ENCODE measurements at places on chromosomes 11 and 22. TPM values are rescaled to one million over a fixed set of nuclear protein-coding genes. Genes with fewer than 3 reads are reported as not detected.
A peak's percentile ranks its signal among the peaks of the same experiment; 100 is the strongest.

- no peak for DNase-seq
Observed at GRCh38 chr11:3129181-3129590, 35.9 kb downstream of the OSBPL5 start.

DNA sequence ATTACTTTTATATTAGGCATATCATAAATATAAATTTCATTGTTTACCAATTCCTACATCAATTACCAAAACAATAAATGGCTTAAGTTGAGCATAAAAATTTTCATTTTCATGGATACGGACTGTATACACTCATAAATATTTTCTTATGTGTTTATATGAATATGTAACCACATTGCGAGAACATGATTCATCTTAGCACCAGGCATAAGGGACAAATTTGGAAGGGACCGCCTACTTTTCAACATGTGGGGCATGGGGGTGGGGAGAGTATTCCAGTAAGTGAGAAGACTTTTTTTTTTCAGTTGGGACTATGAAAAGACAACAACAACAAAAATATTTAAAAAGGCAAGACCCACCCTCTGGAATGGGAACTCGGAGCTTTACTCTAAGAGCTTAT, 296.1 kb downstream of the RAB38 start:
- no peak for DNase-seq

DNA sequence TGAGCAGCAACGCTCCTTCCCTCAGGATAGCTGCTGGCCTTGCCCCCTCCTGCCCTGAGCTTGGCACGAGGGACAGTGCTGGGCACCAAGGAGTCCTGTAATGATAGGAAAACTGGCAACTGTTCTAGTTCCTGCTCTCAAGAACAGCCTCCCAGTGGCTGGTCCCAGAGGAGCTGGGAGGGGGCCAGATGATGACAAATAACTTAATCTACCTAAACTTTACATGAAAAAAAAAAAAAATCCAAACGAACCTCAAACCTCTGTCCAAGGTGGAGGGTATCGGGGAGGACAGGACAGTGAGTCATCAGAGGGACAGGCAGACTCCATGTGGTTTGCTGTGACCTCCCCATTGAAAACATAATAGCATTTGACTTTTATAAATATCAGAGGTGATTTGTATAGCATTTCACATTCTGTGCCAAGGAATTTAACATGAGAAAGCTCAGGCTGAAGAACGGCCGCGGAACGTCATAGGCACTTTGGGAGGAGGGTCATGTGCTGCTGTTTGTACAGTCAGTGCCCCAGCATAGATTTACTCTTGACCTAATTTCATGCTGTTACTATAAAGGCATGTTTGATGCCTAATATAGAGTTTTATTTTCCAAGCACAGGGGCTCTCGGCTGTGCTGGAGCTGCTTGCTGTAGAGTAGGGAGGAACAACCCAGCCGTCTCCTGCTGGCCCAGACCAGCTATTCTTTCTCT, 98.2 kb upstream of the NNMT start:
- peak; percentile 75 for DNase-seq

DNA sequence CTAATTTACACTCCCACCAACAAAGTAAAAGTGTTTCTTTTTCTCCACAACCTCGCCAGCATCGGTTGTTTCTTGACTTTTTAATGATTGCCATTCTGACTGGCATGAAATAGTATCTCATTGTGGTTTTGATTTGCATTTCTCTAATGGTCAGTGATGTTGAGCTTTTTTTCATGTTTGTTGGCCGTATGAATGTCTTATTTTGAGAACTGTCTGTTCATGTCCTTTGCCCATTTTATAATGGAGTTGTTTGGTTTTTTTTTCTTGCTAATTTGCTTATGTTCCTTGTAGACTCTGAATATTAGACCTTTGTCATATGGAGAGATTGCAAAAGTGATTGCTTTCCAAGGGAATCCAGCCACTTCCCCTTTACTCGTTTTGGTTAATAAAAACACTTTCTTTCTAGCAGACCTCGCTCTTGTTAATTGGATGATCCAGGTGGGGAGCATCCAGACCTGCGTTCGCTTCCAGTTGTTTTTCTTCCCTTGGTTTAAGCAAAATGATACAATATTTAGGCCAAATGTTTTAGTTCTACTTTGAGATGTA, 17.1 kb upstream of the APOL4 start:
- no peak for DNase-seq

DNA sequence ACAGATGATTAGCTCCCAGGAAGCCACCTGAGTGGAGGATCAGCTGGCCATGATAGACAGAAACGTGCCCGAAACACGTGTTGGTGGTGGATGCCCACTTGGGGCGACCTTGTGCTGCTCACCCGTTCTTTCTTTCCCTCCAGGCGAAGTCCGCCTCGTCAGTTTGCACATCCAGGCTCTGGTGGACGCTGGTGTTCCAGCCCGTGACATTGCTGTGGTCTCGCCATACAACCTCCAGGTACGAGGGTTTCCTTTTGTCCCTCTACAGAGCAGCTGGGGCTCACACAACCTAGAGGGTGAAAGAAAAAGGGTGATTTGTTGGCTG, 30.6 kb downstream of the IGHMBP2 start:
- DNase-seq, result no peak

DNA sequence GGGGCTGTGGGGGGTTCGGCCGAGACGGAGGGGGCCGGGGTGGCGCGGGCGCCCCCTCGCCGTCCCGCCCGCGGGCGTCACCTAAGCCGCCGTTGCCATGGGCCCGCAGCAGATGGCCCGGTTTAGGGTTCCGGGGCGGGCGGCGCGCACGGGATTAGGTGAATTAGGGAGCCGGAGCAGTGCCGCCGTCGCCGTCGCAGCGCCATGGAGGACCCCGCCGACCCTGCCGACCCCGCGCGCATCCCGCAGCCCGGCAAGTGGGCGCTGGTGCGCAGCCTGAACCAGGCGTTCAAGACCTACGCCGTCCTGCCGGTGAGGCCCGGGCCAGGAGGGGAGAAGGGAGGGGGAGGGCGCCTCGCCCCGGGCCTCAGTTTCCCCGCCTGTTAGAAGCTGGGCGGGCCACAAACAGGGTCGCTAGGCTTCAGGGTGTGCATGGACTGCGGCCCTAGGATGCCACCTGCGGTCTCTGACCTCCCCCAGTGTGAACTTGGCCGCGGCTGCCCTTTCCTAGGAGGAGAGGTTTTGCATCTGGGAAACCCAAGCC, 10.1 kb downstream of the MYO7A start:
- DNase-seq, result no peak

DNA sequence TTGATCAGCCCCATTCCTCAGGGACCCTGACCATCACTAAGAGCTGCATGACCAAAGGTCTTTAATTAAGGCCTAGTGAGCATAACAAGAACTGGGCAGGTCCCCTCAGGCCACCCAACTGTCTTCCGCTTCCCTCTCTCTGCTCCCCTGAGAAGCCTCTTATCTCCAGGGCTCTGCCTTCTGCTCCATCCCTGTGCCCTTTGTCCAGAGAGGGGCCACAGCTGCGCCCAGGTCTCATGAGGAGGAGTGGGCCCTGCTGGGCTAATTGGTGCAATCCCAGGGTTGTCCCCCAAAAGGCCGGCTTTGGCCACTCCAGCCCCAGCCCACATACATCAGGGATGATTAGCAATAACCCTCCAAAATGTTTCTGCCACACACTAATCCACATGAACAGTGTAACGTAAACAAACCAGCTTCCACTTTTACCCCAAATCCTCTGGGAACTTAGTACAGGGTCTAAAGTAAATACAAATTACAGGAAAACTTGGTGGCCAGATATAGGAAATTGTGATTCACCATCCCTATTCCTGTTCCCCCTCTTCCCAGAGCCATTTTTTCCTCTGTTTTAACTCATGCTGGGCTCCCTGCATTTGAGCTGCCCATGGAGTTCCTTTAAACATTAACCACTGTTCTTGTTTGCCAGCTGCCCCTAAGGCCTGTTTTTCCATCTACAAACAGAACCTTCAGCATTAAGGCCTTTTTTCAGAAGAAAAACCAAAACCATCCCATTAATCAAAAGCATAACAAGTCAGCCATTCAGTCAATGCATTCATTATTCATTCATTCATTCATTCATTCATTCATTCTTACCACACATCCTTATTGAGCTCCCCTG, 34.6 kb upstream of the CAVIN3 start:
- DNase-seq, result no peak

DNA sequence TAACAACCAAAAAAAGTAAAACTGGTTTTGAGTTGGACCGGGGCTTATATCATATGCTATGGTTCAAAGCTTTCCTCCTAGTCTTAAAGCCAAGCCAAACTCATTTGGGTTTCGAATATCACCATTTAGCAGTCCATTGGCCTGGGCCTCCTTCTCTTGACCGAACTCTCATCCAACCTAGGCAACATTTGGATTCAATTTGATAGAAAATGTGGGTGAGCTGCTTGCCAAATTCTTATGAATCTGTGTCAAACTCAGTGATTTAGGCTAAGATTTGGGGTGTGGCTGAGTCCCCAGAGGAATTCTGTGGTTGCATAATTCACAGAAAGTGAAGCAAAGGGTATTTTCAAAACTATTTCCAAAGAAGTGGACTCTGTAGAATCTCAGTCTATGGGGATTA, 83.7 kb downstream of the BLID start:
- peak; percentile 39 for DNase-seq

DNA sequence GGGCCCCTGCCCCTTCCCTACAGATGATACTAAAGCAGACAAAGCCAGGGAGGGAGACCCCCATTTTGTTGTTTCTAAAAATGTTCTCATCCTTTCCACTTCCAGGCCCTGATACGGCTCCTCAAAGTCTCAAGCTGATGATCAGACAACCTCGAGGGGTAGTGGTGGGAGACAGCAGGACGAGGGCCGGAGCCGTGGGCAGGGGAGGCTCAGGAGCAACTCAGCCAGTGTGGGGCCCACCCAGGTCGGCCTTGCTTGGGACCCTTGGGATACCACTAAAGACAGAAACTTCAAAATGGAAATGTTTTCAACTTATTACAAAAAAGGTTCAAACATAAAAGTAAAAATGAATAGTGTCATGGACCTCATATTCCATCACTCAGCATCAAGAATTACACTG, 15.2 kb upstream of the VPS37C start:
- no peak for DNase-seq

DNA sequence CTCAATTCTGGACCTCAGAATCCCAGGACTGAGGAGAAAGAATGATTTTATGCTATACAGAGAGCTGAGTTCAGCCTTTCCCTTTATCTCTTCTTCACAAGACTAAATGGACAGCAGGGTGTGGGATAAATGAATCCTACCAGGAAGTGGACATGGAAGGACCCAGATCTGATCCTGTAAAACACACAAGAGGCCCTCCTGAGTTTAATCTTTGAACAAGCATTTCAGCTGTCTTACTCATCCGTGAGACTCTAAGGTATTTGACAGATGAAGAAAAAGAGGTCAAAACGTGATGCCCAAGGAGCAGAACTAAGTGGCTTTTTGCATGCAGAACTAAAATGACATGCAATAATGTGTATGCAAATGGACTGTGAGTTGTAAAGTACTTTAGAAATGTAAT, 511.3 kb downstream of the DLG2 start:
- peak; percentile 4 for DNase-seq

- DNase-seq, result no peak
Observed at GRCh38 chr22:39908136-39908535, 7.3 kb downstream of the GRAP2 start.

- DNase-seq, result no peak
Observed at GRCh38 chr11:68968306-68969250, 12.2 kb downstream of the MRGPRD start.

- peak; percentile 59 for DNase-seq
Observed at GRCh38 chr11:130581646-130582045, 133.2 kb downstream of the ADAMTS15 start.

DNA sequence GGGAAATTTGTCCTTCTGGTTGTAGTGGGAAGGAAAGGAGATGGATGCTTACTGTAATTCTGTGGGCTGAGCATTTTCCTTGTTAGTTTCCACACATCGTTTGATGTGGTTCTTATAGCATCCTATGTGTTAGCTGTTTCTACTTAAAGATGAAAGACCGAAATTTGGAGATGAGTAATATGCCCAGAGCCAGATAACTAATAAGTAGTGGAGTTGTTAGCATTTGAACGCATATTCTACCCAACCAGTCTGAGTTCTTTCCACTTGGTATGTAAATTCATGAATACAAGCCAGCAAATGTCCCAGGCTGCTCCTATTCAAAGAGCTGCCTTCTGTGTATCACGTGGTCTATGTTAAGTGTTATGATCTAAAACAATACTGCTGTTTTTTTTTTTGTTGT, 14.6 kb downstream of the SPECC1L start:
- DNase-seq, result peak; percentile 29

- no peak for DNase-seq
Observed at GRCh38 chr22:24303007-24303406, 32.4 kb downstream of the SPECC1L start.

- no peak for DNase-seq
Observed at GRCh38 chr22:45014654-45015053, 4.8 kb upstream of the PHF21B start.

DNA sequence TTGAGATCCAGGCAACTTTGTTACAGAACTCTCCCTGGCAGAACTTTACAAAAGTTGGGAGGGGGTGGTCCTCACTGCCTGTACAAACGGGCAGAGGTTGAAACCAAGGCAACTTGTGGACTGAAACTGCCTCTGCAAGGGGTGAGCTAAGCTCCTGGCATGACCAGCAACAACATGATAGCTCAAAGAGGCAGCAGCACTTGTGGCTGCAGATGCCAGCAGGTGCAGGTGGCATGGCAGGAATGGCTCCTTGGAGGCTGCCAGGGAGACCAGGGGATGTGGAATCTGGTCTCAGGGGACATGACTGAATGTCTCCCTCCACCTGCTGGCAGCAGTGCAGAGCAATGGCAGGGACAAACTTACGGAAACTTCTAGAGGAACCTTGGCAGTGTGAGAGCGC, 38.8 kb upstream of the PHF21A start:
- no peak for DNase-seq

- DNase-seq, result no peak
Observed at GRCh38 chr11:120703358-120704152, 192.0 kb downstream of the GRIK4 start.

- no peak for DNase-seq
Observed at GRCh38 chr11:63917692-63918506, 935 bp upstream of the RCOR2 start.

DNA sequence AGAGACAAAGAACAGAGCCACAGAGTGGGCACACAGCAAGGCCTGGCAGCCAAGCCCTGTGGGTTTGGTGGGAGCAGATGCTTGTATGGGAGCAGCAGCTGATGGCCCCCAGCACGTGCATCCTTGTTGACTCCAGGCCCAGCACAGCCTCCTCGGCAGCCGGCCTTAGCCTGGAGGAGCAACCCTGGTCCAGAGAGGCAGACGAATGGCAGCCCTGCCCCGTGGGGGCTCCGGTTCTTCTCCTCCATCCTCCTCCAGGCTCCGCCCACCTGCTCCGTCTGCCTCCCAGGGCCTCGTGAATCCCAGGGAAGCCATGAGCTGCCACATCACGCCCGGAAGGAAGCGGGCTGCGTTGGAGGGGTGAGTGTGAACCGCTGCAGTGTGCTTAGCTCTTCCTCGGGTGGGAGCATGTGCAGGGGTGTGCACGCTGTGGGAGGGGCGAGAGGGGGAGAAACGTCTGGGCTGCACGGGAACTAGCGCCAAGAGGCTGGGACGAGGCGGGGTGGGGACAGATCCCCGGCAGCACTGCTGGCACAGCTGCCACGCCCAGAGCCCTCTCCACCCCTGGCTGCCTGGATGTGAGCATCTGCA, 36.3 kb upstream of the JAM3 start:
- no peak for DNase-seq

Gene ESAM
- 22.0 TPM for total RNA-seq

Gene RAPSN
- 0.86 TPM for total RNA-seq

Gene MS4A13
- not detected for total RNA-seq

Gene KRTAP5-11
- total RNA-seq, result not detected

Gene HORMAD2
- not detected for total RNA-seq

Gene CTSF
- 4.0 TPM for total RNA-seq

Gene BACE1-AS
- 6.8 TPM for total RNA-seq

Gene GVQW3
- 2.0 TPM for total RNA-seq
